ENCODE measurements at places on chromosomes 1 and 21.

DNA sequence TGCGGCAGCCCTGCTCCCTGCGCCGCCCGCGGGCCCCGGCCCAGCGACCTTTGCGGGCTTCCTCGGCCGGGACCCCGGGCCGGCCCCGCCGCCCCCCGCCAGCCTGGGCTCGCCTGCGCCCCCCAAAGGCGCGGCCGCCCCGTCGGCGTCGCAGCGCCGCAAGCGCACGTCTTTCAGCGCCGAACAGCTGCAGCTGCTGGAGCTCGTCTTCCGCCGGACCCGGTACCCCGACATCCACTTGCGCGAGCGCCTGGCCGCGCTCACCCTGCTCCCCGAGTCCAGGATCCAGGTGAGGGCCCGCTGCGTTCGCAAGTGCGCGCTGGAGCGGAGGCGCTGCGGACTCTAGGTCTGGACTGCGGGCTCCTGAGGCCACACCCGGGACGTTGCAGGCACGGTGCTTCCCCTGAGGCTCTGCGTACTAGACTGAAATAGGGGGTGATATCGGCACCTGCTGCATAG lies 351 bp downstream of the MIXL1 start:
- peak; percentile 11 for DNase-seq

DNA sequence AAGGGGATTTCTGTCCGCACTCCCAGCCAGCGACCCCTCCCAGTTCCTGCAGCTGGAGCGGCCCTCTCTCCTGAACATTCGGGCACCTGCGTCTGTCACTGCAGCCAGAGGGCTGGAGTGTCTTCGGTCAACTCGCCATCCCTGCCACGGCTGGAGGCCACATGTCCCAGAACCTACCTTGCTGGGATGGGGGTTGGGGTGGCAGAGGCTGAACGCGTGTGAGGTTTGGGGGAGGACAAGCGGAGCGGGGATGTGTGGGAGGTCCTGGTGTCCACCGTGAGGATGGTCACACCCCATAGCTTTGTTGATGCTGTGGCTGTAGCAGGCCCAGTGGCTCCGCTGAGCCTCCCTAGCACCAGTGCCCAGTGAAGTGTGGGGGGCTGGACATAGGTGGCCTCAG lies 14.8 kb upstream of the C1orf174 start:
- no peak for DNase-seq

DNA sequence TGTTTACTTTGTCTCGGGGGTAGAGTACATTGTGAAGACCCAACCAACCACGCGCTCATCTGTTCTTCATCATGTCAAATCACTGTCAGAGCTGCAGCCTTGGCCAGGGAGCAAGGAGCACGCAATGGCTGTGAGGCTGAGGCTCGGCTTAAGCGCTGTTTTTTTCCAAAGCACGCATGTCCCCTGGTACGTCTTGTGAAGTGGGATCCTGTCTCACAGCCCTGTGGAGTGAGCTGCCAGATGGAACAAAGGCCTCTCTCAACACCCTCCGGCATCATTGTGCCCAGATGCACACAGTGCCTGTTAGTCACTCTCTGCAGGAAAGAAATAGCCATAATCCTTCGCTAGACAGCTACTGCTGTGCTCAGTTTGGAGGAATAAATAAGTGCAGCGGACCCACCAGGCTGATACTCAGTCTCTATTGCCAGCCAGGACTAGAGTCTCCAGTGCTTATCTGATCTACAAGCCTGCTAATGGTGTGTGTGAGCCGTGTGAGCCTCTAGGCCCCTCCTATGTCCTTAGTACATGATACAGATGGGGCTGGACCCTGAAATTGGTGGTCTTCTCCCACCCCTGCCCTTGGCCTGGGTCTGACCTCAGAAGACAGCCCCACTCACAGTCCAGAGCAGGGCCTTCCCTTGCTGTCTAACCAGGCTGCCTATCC lies 91.3 kb upstream of the COA6 start:
- no peak for DNase-seq

GRCh38 chr21:14121719-14122118 lies 89.0 kb downstream of the LIPI start:
- DNase-seq, result no peak

GRCh38 chr1:19465123-19465522 lies 20.2 kb downstream of the CAPZB start:
- no peak for DNase-seq

GRCh38 chr1:184588701-184589100 lies 166.0 kb downstream of the EDEM3 start:
- no peak for DNase-seq

- DNase-seq, result no peak
Observed at GRCh38 chr1:18751425-18751824, 108.0 kb downstream of the TAS1R2 start.
